H54 (cell line): ENCODE measurements at places on chromosomes 4 and X.

DNA sequence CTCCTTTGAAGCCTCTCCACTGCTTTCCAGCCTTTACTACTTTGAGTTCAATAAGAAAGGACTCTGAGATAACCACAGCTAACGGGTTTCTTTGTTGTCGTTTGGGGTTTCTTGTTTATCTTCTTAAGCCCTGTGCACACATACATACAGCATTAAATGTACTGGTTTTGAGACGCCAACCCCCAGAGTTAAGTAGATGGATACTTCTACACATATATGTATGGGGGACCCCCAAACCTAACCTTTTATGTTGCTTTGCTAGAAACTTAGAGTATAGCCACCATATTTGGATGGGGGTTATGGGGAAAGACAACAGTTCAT is 697 bp downstream of the CEP135 start:
- no peak for DNase-seq

- DNase-seq: no peak
Measured at GRCh38 chr4:128583753-128584712, 225.5 kb upstream of the JADE1 start.

DNA sequence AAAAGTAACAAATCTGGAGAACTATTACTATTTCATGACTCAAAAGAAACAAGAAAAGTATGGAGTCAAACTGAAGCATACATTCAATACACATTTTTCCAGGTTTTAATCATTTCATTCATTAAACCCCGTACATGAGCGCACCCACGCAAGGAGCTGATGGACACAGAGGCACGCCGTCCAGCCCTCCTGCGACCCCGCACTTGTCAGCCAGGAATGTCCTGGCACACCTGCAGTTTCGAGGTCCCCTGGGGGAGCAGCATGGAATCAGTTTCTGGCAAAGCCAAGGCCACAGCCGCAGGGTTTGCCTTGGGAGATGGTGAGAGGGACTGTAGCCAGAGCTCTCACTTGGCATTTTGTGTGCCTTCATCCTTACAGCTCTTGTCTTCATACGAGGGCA is 12.8 kb upstream of the SLC2A9 start:
- no peak for DNase-seq

DNA sequence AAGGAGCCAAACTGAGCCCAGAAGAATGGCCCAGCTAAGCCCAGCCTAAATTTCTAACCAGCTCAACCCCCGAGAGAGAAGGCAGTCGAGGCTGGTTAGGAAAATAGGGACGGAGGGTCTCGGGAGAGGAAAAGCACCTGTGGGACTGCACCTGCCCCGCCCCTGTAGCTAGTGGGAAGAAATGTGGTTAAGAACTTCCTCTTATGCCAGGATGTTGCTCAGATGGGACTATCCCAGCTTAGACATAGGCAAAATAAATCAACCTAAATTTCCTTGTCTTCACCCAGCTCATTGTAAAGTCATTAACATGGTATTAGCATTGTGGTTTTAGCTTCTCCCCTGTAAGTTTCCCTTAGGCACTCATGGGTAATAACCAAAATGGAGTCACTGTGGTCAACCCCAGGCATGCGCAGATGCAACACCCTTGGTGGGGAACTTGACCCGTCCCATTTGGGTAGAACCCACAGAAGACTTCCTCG is 86.8 kb downstream of the ZNF718 start:
- no peak for DNase-seq

GRCh38 chr4:147943159-147943638 is 211.3 kb downstream of the ARHGAP10 start:
- DNase-seq: no peak

- no peak for DNase-seq
Measured at GRCh38 chr4:159145318-159145991, 42.6 kb downstream of the RAPGEF2 start.

- no peak for DNase-seq
Measured at GRCh38 chr4:147820975-147821374, 89.1 kb downstream of the ARHGAP10 start.

- no peak for DNase-seq
Measured at GRCh38 chr4:113773756-113774155, 12.2 kb upstream of the CAMK2D start.

DNA sequence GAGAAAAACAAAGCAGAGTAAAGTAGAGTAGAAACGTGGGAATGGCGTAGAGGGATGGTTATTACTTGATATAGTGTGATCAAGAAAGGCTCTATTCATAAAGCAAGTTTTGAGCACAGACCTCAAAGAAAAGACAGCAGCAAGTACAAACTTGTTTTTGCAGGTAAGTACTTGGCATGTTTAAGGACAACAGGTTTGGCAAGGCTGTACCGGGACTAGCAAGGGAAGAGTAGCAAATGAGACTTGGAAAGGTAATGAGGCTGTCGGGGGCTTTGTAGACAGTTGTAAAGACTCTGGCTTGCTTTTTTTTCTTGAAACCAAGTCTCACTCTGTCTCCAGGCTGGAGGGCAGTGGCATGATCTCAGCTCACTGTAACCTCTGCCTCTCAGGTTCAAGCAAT is 40.9 kb downstream of the NEK1 start:
- no peak for DNase-seq

- peak; percentile 46 for DNase-seq
Measured at GRCh38 chr4:145808021-145808650, 128.2 kb downstream of the C4orf51 start.

DNA sequence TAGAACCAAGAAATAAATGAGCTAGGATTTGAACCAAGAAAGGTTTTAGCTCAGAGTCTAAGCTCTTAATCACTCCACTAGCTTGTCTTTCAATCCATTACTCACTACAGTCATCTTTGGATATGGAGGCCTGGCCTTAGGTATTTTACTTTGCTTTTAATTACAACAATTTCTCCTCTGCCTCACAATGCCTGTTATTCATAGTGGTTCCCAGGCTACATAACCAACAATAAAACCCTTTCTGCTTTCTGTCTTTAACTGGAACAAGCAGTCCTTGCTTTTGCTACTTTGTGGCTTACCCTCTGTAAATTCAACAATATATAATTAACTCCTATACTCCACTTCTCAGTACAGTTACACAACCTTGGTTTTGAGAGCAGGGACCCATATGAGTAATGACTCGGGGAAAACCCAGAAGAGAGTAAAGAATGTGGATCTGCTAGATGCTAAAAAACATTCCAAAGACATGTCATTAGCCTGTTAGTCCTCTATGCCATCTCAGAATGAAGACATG is 94.7 kb upstream of the NAP1L5 start:
- peak; percentile 2 for DNase-seq

GRCh38 chr4:161585011-161585410 is 578.8 kb downstream of the FSTL5 start:
- no peak for DNase-seq

DNA sequence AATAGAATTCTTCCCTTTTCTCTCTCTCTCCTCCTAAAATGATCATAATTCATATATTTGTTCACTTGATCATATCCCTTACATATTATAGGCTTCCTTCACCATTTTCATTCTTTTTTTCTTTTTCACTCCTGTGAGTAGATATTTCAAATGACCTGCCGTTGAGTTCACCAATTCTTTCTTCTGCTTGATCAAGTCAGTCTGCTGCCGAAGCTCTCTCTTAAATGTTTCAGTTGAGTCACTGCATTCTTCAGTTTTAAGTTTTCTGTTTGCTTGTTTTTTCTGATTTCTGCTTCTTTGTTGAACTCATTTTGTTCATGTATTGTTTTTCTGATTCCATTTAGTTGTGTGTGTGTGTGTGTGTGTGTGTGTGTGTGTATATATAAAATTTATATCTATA is 354.3 kb downstream of the GPAT3 start:
- DNase-seq: no peak

DNA sequence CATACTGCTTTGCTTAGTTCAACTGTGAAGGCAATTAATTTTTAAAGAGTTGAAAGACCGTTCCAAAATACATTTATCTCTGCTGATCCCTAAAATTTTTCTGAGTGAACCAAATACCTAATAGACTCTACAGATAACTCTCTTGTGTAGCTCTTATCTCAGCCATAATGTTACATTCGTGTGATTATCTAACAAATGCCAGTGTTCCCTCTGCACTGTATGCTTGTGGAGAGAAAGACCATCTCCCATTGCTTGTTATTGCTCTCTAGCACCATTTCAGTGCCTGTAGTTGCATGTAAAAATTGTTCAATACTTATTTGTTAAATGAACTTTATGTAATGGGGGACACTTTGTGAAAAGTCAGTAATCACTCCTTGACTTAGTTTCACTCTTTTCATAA is 81.3 kb upstream of the ATOH1 start:
- no peak for DNase-seq

GRCh38 chr4:16807355-16807754 is 91.1 kb downstream of the LDB2 start:
- DNase-seq: no peak

- no peak for DNase-seq
Measured at GRCh38 chr4:2075171-2075986, 16.3 kb downstream of the NAT8L start.

- no peak for DNase-seq
Measured at GRCh38 chrX:113728937-113729336, 854.9 kb upstream of the HTR2C start.

DNA sequence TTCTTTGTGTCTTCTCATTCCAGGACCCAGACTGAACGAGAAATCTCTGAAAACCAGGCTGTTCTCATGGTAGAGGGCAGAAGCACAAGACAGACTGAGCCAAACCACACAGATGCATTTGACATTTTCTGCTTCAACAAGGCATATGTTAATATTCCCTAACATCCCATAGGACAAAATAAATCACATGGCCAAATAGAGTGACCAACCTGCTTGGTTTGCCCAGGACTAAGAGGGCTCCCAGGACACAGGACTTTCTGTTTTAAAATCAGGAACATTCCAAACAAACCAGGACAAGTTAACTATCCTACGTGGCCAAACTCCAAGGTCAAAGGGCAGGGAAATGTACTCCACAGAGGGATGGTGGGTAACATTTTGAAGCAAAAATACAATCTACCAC is 11.7 kb downstream of the CTPS2 start:
- DNase-seq: no peak

GRCh38 chrX:13473442-13474163 is 95.8 kb upstream of the EGFL6 start:
- no peak for DNase-seq

DNA sequence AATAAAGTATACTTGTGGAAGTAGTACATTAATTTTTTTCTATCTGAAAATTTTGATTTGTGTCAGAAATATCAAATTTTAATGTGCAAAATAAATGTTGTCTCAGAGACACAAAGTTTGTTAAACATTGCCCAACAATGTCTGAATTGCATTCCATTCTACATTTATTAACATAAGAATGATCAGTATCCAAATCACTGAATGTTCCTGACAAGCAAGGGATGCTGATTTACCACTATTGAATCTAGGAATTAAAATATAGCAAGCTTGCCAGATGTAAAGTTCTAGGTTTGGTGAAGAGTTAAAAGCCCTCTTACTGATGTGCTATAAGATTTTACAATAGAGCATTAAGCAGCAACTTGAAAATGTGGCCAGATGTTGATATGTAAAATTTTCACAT is 489.2 kb upstream of the CTSO start:
- no peak for DNase-seq
